HEK293T (cell line): ENCODE measurements at places on chromosomes 4 and X.

DNA sequence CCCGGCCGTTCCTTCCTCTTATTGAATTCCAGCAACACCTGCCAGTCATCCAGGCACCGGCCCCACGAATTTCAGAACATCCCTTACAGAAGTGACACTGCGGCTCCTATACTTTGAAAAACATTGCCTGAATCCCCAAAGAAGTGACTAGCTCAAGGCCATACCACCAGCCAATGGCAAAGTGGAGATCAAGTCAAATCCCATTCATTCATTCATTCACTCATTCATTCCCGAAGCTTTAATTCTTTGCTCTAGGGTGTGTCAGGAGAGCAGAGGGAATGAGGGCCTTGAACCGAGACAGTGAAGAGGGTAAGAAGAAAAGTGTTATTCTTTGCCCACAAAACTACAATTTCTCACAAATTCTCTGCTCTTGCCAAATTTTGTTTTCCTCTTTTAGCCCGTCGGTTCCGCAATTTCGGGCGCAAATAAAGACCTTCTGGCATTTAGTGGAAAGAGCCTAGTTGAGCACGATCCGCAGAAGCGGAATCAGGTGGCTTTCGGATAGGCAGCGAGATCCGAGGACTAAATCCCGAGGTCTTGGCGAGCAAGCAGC, 824 bp upstream of the HMGB3 start:
- no peak for DNase-seq

DNA sequence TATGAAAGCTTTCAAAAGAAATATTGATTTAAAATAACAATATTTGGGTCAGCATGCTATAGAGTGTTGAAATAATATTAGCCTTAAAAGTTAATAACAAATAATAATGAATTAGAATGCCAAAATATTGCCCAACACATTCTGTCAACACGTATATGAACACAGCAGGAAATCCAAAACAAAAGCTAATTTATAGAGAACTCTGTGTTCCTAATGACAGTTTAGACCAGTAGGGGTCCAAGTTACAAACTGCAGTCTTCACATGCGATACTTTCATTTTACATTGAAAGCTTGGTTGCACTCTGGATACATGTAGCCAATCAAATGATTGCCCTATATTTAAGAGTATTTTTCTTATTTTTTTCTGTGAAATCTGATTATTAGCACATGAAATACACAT, 274.4 kb downstream of the DCTD start:
- peak; percentile 21 for DNase-seq

DNA sequence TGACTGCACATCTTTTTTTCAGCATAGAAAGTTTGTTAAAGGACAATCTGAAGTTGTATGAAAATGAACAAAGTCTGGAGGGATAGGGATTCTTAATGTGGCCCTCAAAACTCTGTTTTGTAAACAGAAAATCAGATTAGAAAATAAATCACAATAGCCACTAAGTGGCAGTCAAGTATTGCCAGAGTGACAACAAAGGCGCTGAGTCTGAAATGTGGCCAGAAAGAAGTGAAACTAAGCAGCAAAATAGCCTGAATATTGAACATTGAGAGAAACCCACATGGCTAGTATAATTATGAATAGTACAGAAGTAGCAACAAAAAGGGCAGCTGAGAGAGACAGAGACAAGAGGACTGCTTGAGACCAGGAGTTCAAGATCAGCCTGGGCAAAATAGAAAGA, 81.1 kb upstream of the CT45A1 start:
- no peak for DNase-seq

- DNase-seq: no peak
Observed at GRCh38 chr4:89117115-89117514, 5.8 kb downstream of the TIGD2 start.

- no peak for DNase-seq
Observed at GRCh38 chrX:7198499-7198898, 50.5 kb upstream of the PUDP start.

DNA sequence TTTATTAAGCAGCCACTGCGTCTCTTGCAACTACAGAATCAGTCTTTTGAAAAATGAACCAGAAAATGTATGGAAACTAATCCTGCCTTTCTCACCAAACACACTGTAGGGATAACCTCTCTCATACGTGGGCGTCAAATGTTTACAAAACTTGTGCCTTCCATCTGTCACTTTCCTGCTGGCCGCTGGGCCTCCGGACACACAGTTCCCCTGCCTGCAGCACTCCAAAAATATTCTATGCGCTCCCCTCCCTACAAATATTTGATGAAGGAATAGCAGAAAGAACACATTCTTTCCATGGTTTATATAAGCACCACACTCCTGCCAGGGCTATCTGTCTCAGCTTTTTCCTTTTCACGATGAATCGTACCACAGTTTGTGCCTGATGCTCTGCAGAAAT, 14.9 kb upstream of the CYTL1 start:
- no peak for DNase-seq

- DNase-seq: peak; percentile 10
Observed at GRCh38 chr4:64781737-64782326, 372.6 kb upstream of the TECRL start.

GRCh38 chr4:74267998-74268606, 40.2 kb upstream of the EPGN start:
- no peak for DNase-seq

- no peak for DNase-seq
Observed at GRCh38 chr4:124973716-124974115, 261.2 kb upstream of the ANKRD50 start.

- DNase-seq: no peak
Observed at GRCh38 chr4:133324491-133324890, 175.4 kb downstream of the PCDH10 start.

- DNase-seq: no peak
Observed at GRCh38 chr4:544386-545105, 31.5 kb downstream of the TMEM271 start.

GRCh38 chr4:147955827-147956558, 224.1 kb downstream of the ARHGAP10 start:
- no peak for DNase-seq

GRCh38 chr4:110532901-110533589, 57.1 kb downstream of the ENPEP start:
- DNase-seq: no peak

DNA sequence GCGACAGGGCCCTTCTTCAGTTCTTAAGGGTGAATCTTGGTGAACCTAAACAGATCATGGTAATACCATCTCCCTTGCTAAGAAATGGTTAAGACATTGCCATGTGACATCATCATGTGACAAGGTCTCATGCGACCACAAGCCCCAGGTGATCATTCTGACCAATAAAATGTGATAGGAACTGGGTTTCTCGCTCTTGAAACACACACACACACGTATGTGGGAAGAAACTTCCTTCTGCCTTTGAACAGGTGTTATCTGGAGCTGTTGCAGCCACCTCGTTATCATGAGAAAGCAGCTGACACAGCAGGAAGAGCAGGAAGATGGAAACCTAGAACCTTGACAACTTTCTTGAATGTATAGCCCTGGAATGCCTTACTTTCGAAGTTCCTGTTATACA, 10.2 kb downstream of the SOD3 start:
- DNase-seq: no peak

GRCh38 chr4:41835321-41835995, 86.9 kb upstream of the PHOX2B start:
- DNase-seq: no peak

- no peak for DNase-seq
Observed at GRCh38 chr4:78545275-78546246, 6.0 kb upstream of the ANXA3 start.

DNA sequence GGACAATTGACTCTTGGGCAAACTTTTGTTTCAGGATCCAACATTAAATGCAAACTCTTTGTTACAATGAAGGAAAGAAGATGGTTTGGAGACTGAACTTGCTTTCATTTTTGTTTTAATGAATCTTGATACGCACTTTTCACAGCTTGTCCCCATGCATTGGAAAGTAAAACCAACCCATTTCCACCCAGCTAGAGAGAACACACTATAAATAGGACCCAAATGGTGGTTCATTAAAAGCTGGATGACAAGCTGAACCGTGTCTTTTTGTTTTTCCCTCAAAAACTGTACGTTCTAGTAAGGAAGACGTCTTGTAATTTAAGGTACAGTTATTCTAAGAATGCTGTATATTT, 95.3 kb upstream of the EGFL6 start:
- DNase-seq: no peak

DNA sequence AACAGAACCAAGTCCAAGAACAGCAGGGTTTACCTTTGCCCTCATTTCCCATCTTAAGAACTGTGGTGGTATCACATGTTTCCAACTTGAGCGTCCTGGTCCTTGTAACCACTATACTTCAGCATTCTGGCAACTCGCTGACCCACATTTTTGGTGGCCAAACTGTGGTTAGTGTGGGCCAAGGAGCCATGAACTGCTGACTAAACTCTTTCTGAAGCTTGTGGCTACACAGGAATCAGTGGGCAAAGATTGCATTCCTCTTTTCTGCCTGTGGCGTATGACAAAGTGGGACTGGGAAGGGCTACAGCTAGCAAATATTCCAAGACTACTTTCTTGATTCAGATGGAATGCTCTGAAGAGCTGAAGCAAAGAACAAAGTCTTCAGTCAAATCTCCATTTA, 106.3 kb upstream of the MID1 start:
- DNase-seq: no peak

DNA sequence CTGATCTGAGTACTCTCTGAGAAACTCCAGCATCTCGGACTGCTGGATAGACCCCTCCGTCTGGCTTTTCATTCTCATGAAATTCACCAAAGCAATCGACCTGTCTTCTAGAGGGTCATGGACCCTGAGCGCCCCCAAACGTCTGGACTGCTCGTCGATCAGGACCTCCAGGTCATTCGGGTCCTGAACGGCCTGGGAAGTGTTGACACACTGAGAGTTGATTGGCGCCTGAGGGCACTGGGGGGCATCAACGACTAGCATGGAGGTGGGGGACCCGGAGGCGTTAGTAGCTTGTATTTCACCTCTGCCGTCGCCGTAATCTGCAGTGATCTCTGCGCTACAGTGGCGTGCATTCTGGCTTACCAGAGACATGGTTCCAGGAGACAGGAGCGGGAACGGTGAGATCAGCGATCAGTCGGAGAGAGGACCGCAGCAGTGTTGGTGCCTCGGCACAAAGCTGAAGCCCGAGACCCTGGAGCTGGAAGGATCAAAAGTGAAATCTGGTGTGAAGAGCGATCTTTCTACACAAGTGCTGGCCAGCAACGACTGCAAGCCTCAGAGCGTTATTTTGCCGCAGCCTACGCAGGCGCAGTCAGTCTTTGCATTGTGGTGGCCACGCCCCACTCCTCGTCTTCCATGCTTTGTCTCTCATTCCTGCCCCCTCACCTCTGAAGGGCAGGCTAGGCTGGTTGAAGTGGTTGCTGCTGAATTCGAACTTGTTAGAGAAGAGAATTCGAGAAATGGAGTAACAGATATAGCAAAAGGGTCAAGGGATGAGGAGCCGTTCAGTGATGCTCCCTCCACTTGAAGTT, at the start of gene MAGEE2:
MAGEE2 (minus strand) TSS at position 575 of the 812 bp plus-strand sequence; CDS start at position 372, 203 bp downstream.
- DNase-seq: no peak

DNA sequence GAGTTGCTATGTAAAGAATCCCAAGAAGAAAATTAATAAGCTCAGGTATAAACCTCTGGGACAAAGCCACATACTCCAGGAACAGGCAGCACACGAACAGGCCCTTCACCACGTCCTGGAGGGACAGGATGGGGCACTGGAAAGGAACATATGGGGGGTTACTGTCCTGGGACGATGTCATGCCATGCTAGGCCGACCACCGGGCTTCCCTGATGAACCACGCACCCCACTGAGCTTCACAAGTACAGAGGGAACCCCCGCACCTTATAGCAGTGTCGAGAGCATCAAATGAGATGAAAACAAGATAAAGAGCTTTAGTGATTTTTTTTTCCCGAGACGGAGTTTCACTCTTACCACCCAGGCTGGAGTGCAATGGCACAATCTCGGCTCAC, 19.1 kb downstream of the NOP14 start:
- no peak for DNase-seq

DNA sequence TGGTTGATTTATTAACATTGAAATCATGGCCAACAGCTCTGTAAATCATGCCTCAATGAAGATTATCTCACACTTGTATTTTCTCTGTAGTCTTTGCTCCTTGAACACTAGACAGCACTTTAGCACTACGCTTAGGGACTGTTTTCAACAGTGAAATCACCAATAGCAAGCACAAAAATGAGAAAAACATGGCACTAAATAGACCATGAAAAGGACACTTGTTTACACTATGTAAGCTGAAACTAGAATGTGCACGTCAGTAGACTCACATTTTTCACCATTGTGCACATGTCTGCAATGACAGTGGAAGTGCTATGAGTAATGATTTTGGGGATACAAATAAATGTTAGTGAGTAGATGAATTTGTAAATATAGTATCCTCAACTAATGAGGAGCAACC, 3.1 kb downstream of the BMP2K start:
- DNase-seq: no peak

GRCh38 chrX:153764786-153765137, 713 bp downstream of the PLXNB3 start:
- no peak for DNase-seq

DNA sequence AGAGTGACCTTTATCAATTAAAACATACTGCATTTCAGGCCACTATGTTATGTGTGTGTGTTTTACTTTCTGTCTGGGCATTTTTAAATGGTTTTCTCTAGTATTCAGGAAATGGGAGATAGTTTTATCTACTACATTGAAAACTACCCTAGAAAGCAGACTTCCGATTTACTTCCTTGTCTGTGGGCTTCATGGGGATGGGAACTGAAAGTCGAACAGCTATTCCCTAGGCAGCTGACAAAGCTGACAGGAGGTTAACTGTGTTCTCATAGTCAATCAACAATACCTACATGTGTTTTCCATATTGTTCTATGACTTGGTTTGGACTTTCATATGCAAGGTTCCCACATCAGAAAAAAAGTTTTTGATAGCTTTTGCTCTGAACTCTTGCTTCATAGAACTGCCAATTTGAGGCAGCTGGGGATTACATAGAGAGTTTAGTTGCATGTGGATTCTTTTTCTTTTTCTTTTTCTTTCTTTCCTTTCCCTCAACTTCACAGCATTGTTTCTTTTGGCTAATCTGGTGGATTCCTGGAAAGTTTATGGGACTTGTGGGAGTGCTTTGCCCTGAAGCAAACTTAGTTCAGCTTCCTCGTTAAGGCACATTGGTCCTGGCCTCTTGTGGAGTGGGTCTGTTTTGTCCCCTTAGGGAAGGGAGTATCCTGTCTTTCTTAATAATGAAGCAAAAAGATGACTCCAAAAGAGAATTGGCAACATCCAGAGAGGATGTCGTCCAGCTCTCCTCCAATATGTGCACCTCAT, 327.1 kb upstream of the GIMD1 start:
- no peak for DNase-seq

GRCh38 chr4:22874334-22874912, 181.7 kb downstream of the GBA3 start:
- no peak for DNase-seq

- peak; percentile 23 for DNase-seq
Observed at GRCh38 chrX:48648336-48648751, 35.3 kb upstream of the WAS start.
